ENCODE measurements at places on chromosomes 7 and 10. TPM values are rescaled to one million over a fixed set of nuclear protein-coding genes. Genes with fewer than 3 reads are reported as not detected.

The AFAP1L2 gene
- 0.07 TPM for total RNA-seq

The AHCYL2 gene
- total RNA-seq, result 9.6 TPM

The TUBAL3 gene
- not detected for total RNA-seq

The C10orf62 gene
- total RNA-seq, result not detected

The MRLN gene
- not detected for total RNA-seq

The CFAP69 gene
- 1.3 TPM for total RNA-seq

The POLR1F gene
- 13.7 TPM for total RNA-seq

The ITPRID1 gene
- total RNA-seq, result not detected

The PNLIPRP2 gene
- total RNA-seq, result not detected

The ZNF800 gene
- total RNA-seq, result 31.4 TPM

The OR2A1 gene
- total RNA-seq, result not detected

The HECTD2 gene
- 5.1 TPM for total RNA-seq

The TFPI2 gene
- 33.4 TPM for total RNA-seq

The CNNM1 gene
- total RNA-seq, result 5.1 TPM

The SUN3 gene
- 1.8 TPM for total RNA-seq

The ACSM6 gene
- not detected for total RNA-seq

The LRRC17 gene
- total RNA-seq, result 34.6 TPM

The OR2A42 gene
- not detected for total RNA-seq

The CXCL12 gene
- total RNA-seq, result 133 TPM

The SPDYE2 gene
- total RNA-seq, result not detected

The TFEC gene
- not detected for total RNA-seq

The TDRD1 gene
- total RNA-seq, result not detected

The MAGI2 gene
- total RNA-seq, result 7.7 TPM

The LEP gene
- total RNA-seq, result not detected

The CPN1 gene
- total RNA-seq, result not detected

Measured in HFFc6 (cell line).